RPMI7951 (cell line): ENCODE measurements at places on chromosomes 5 and 9. TPM values are rescaled to one million over a fixed set of nuclear protein-coding genes. Genes with fewer than 3 reads are reported as not detected.

- no peak for DNase-seq
These were observed 24.5 kb upstream of the FCN1 start for GRCh38 chr9:134942011-134942787.

DNA sequence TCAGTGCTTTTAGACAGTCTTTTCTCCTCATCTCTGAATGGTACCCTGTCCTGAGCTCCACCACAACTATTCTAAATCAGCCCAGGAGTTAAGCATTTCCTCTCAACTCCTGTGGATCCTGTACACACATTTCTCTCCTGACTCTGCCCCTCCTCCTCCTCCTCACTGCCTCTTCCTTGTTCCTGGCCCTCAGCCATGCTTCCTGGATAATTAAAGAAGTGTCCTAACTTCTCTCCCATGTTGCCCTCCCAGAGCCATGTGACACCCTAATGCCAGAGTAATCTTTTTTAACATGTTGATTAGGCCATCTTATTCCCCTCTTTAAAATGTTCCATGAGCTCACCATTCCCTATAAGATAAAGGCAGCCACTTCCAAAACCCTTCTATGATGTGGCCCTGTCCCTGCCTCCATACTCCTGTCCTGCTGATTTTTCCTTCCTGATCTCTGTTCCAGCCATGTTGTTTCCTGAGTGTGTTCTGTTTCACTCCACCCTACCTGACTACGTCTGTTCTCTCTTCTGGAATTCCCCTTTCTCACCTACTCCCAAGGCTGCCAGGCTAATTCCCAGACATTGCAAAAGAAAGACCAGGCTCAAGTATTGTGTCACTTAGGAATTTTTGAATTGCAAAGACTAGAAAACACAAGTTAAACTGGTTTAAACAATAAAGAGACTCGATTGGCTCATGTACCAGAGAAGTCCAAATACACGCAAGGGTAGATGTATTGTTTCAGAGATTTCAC, 295.2 kb downstream of the MAST4 start:
- no peak for DNase-seq

DNA sequence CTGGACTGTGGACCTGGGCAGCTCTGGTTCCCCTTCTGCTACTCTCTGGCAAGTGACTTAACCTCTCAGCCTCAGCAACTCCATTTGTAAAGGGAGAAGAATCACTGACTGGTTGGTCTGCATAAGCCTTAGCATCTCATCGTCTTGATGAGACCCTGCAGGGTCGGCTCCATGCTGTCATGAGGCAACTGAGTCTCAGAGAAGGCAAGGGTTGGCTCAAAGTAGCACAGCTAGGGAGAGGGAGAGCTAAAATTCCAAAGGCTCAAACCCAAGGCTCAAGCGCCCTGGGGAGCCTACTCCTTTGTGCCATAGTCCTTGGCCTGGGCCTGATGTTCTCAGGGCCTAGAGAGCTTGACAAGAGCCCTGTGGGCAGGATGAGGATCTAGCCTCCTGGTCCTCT, 4.5 kb downstream of the FGFR4 start:
- no peak for DNase-seq

DNA sequence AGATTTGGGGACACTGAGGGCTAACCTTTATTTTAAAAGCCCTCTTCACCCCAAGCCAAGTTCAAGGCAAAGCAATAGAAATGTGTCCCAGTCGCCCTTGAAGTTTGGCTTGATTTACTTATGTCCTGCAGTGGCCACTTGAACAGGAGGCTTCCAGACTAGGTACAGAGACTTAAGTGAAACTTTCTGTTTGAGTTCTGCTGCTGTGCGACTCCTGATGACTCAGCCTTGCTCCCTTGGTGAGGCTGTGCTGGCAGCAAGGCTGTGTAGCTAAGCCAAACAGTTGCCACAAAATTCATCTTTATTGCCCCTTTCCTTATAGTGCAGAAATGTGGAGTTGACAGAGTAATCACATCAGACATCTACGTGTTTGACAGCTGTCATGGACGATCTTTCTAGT, 68.8 kb upstream of the NTRK2 start:
- no peak for DNase-seq

GRCh38 chr5:16768184-16768583, 151.4 kb upstream of the RETREG1 start:
- DNase-seq, result no peak

- no peak for DNase-seq
These were observed 119.3 kb downstream of the NMUR2 start for GRCh38 chr5:152285764-152286163.

TMEM215 gene
- not detected in 2 replicates for total RNA-seq

GMCL2 gene
- not detected in 2 replicates for total RNA-seq

INSL4 gene
- not detected in 2 replicates for total RNA-seq
